Sciatic nerve (tissue), 2 donors: ENCODE measurements at places on chromosomes 4 and X. TPM values are rescaled to one million over a fixed set of nuclear protein-coding genes. Genes with fewer than 3 reads are reported as not detected.

The STPG2 gene
- 1.5 TPM for total RNA-seq

The PHEX gene
- 0.09 TPM for total RNA-seq

The VEGFD gene
- total RNA-seq = 4.6 TPM

The ZNF185 gene
- total RNA-seq = 26.9 TPM

The MAGEA6 gene
- not detected for total RNA-seq

The RENBP gene
- 23.0 TPM for total RNA-seq
